ENCODE measurements at places on chromosomes 16 and 17.
A peak's percentile ranks its signal among the peaks of the same experiment; 100 is the strongest.

GRCh38 chr17:8176197-8176940 lies at the start of gene TMEM107:
Gene TMEM107 (minus strand): TSS chr17:8176380. CDS start chr17:8176286, 94 bp downstream.
- peak; percentile 76 for DNase-seq

GRCh38 chr17:56832446-56832845 lies 1.3 kb downstream of the C17orf67 start:
- no peak for DNase-seq

DNA sequence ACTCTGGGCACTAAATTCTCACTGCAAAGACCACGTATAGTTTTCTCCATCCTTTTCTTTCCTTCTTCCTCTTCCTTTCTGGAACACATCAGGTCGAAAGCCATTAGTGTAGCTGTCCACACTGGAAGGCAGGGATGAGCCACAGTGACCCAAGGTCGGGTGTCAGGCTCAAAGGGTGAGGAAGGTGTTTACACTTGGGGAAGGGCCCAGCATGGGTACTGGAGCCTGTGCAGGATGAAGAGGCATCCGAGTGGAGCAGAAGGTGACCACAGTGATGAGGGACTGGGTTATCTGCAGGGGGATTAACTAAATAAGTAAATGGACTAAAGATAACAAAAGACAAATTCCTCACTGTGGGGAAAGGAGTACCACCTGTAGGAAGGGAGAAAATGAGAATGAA lies 164.0 kb downstream of the SOX9 start:
- no peak for DNase-seq

GRCh38 chr16:64394061-64394460 lies 727.8 kb downstream of the CDH11 start:
- DNase-seq = no peak

GRCh38 chr16:88556294-88556988 lies 13.8 kb upstream of the ZC3H18 start:
- DNase-seq = no peak

DNA sequence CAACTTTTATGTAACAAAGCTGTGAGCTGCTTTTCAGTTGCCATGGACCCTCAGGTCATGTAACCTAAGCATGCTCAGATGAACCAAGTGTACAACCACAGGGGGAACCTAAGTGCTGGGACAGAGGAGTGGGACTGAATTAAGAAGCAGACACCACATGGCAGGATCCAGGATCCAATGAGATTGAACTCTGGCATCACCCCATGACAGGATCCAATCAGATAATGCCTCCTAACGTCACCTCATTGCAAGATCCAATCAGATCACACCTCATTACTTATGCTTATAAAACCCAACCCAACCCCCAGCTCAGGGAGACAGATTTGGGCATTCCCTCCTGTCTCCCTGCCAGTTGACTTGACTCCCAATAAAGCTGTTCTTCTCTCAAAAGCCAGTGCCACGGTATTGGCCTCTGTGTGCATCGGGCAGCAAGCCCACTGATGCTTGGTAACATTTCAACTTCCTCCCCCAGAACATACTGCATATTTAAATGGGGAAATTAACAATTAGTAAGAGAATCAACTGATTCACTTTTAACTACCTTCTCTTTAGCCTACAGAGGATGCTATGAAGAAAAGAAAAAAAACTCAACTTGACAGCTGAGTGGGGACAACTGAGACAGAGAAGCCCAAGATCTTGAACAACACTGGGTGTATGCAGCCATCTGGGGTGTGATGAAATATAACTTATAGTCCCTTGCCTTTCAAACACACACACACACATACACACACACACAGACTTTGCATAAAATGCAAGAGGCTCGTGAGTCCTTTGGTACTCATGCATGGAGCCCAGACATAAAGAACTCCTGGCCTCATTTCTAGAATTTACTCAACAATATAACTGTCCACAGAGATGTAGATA lies 148.4 kb downstream of the SLC39A11 start:
- DNase-seq = no peak
